ENCODE measurements at places on chromosomes 5 and 9.

DNA sequence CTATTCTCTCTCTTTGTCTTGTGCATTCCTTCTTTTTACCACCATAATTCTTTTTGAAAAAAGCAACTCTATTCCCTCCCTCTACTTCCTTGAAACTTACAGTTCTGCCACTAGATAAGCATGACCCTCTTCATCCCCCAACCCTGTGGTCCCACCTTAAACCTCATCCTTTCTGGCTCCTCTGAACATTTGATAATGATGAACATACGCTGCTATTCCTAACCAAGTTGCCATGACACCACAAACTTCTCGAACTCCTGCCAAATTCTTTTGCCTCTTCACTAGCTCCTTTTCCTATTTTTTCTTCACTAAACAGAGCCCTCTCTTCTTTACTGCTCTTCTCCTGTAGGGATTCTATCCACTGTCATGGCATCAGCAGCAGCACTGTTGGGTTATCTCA lies 57.1 kb downstream of the MOCS2 start:
- no peak for DNase-seq

DNA sequence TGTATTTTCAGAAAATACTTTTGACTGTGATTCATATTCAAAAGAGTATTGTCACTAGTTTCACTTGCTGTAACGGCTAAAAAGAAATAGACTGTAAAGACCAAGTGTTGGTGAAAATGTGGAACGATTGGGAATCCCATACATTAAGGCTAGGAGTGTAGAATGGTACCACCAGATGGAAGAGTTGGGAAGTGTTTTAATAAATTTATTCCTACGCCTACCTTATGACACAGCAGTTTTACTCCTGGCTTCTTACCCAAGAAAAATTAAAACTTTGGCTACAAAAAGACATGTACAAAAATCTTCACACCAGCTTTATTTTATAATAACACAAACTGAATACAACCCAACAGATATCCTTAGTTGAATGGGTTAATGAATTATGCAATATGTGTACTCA lies 256.2 kb downstream of the TAF11L14 start:
- DNase-seq: no peak

- DNase-seq: no peak
These were observed 575.9 kb downstream of the RAB3C start for GRCh38 chr5:59158637-59159391.

GRCh38 chr5:157109744-157110143 lies 900 bp upstream of the HAVCR2 start:
- DNase-seq: no peak

DNA sequence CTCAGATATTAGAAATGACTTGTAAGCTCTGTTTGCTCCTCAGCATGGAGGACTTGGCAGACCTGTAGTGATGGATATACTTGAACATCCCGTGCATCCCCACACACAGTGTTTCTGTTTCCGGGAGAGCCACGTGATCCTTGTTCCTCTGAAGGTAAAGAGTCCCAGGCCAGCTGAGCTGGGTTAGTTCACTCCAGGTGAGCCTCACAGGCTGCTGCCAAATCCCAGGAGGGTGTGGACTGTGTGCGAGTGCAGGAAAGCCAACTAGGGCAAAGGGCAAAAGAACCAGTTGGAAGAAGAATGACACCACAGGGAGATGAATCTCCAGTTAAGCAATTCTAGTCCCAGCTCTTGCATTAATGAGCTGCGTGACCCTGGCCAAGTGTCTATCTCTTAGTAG lies 10.4 kb upstream of the TOMM5 start:
- no peak for DNase-seq

DNA sequence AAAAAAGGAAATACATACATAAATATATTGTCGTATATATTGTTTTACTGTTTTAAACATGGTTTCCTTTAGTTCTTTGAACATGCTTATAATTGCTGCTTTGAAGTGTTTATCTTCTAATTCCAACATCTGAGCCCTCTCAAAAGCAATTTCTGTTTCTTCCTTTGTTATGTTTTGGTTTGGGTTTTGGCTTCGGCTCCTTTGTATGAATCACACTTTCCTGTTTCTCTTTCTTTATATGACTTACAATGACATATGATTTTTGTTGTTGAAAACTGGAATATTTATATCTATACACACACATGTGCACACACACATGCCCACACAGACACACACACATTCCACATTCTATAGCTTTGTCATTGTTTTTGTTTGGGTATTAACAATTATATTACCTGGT lies 1206.7 kb downstream of the CDH12 start:
- no peak for DNase-seq

- no peak for DNase-seq
These were observed 18.2 kb downstream of the ASS1 start for GRCh38 chr9:130462685-130463540.

- no peak for DNase-seq
These were observed 21.8 kb upstream of the FKTN start for GRCh38 chr9:105535920-105536668.

DNA sequence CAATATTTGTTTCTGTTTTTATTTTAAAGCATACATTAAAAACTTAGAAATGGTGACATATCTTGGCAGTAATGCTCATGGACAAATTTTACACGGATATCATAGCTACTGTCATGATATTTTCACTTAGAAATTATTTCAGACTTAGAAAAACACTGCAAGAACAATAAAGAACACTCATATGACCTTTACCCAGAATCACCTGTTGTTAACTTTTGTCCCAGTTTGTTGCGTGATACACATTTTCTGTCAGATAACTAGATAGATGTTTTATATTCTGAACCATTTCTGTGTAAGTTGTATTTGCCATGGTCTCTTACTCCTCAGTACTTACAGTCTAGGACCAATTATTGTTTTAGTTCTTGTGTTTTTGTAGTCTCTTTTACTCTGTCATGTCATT lies 3.6 kb upstream of the LRRC70 start:
- DNase-seq: no peak

- DNase-seq: no peak
These were observed 719.4 kb upstream of the ADAMTS16 start for GRCh38 chr5:4420681-4421080.

DNA sequence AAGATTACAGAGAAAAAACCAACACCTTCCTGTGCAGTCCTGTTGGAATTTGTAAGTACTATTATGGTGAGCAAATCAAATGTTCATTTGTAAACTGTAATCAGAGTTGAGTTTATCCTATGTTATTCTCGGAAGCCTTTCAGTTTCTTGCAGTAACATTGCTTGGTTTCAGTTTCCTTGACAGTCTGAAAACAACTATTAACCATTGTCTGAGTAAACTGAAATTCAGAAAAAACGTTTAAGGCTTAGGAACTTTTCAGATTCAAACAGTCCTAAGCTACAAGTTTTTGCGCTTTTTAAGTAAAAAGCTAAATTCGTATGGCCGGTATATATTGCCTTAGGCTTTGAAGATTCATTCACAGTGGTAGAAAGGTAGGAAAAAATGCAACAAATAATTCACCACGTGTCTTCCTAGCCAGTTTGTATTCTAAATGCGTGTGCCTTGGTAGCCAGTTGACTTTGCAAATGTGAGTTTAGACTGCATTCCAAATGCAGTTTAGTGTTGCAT lies 2.5 kb downstream of the GPBP1 start:
- peak; percentile 27 for DNase-seq

- DNase-seq: no peak
These were observed 499.0 kb downstream of the SEMA5A start for GRCh38 chr5:9046756-9047481.

- no peak for DNase-seq
These were observed 575.8 kb upstream of the ZNF462 start for GRCh38 chr9:106287091-106287631.

DNA sequence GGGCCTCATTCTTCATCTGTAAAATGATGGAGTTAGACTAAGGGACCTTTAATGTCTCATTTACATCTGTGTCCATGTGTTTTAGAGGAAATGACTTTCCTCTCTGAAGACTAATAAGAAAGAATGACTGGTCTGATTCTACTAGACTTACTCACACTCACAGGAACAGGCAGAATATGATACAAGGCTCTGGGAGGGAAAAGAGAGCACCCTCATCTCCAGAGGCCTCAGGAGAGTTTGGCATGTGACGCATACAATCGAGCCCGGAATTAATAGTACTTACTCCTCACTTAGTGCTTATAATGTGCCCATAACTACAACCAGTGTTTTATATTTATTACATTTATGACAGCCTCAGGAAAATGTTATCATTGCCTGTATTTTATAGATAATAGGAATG lies 608.7 kb downstream of the KCTD16 start:
- no peak for DNase-seq

DNA sequence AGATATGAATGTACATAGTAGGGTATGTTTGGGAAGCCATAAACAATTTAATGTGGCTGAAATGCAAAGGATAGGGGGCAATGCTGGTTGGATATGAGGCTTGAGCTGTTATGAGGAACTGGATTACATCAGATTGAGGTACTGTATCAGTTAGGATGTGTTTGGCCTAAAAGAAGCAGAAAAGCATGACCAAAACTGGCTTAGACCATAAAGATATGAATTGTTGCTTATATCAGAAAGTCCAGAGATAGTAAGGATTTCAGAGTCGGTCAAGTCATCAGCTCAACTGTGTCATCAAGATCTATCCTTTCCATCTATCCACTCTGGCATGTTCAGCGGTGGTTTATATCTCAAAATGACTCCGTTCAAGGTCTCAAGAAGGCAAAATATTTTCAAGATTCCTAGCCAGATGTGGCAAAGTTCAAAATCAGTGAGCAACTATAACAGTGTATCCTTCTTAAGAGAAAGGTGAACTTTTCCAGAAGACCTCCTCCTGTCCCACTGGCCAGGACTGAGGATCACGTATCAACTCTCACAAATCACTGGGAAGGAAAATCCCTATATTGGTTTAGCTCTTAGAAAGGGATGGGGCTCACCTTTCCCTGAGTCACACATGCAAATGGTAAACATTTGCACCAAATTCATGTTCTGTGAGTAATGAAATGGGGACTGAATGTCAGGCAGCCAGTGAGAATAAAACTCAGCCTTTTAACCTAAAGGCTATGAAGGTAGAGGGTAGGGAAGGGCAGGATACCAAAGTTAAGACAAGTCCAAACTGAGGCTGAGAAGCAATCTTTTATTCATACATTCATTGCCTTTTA lies 257.8 kb downstream of the TRIM32 start:
- no peak for DNase-seq

DNA sequence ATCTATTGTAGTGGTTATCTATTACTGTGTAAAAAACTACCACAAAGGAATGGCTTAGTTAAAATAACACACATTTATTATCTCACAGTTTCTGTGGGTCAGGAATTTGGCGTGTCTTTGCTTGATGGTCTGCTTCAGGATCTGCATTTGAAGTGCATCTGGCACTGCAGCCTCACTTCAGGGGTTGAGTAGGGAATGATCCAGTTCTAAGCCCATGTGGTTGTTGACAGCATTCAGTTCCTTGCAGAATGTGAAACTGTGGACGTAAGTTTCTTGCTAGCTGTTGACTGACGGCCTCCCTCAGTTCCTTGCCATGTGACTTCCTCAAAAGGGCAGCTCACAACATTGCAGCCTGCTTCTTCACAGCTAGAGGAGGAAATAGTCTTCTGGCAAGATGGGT lies 2.1 kb upstream of the OGN start:
- peak; percentile 25 for DNase-seq

- no peak for DNase-seq
These were observed 281.9 kb upstream of the IRX4 start for GRCh38 chr5:2164586-2164985.

DNA sequence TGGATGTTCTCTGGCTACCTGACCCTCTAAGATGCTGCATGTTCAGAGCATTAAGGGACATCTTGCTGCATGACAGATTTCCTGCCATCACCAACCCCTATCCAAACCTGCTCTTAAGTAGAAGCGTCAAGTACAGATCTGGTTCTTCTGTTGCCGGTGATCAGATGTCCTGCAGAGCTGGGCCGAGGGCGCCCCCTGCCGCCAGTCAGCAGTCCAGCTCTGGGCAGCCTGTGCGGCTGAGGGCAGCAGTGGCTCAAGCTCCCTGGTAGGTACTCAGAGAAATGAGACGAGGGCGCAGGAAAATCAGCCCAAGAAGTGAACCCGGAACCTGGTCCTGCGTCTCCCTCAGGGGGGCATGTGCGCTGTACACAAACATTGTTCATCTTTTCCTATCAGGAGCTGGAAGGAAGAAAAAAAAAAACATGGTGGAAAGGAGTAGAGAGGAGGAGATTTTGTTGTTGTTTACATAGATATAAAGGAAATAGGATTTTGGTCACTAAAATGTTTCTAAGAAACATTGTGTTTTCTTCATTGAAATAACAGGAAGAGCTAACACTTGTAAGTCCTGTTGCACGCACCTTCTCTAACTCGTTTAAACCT lies 95.8 kb downstream of the CFAP90 start:
- no peak for DNase-seq

DNA sequence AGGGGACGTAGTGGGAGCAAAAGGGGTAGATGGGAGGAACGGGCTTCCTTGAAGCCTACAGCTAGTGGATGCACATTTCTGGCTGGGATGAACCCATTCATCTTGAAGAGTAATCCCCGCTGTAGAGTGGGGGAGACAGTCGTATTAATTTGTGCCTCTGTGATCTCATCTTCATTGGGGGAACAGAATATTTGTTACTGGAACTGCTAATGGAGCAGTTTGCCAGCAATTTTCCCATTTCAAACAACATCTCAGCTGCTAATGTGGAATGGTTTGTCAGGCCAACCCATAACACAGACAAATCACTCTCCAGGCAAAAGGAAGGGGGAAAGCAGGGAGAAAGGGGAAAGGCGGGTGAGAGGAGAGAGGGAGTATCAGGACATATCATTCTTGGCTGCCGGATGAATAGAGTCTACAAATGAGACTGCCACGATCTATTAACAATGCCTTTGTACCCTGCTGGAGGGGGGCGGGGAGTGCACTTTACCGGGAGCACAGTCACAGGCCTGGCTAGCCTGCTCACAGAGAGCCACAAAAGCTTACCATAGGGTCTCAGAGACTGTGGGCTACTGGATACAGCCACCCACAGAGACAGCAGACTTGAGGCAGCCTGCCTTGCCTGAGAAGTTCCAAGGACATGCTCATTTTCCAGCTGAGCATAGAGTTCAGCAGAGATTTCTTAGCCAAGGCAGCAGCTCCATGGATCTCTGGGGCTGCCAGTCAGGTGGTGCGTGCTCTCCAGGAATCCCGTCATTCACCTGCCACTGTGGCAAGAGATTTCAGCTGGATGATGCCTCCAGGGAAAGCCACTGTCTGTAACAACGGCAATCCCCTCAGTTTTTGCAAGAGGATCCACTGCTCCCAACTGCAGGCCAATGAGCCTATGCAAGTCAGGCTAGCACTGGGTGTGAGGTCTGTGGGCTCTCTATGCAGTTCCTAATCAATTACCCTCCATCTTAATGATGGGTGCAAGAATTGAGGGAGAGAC lies 217.7 kb upstream of the PANK3 start:
- DNase-seq: no peak

- DNase-seq: no peak
These were observed 223.5 kb downstream of the ROR2 start for GRCh38 chr9:91726406-91727100.

- DNase-seq: no peak
These were observed 30.3 kb upstream of the AKNA start for GRCh38 chr9:114418053-114418452.
